ENCODE measurements at places on chromosomes 11 and 22.

- no peak for DNase-seq
These were observed 30.0 kb downstream of the DDX10 start for GRCh38 chr11:108694846-108695245.

GRCh38 chr11:119368121-119369034, 13.1 kb downstream of the USP2 start:
- no peak for DNase-seq

DNA sequence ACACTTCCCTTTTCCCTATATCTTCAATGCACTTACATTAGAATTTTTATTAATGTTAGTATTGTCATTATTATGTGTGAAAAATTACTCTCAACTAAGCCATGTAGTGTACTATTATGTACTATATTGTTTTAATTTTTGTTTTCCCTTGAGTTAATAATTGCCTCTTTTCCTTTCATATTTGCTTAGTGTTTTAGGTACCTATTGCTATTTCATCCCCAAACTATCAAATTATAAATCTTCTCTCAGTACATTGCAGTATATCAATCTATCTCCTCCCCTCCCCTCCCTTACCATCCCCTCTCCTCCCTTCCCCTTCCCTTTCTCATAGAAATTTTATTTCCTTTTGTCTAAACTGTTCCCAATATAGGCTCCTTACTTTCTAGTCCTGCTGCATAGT, 12.8 kb upstream of the TENM4 start:
- DNase-seq, result no peak

- no peak for DNase-seq
These were observed 3.0 kb downstream of the CBLIF start for GRCh38 chr11:59842316-59842715.

- DNase-seq, result no peak
These were observed 476.9 kb upstream of the ISX start for GRCh38 chr22:34588871-34589545.

DNA sequence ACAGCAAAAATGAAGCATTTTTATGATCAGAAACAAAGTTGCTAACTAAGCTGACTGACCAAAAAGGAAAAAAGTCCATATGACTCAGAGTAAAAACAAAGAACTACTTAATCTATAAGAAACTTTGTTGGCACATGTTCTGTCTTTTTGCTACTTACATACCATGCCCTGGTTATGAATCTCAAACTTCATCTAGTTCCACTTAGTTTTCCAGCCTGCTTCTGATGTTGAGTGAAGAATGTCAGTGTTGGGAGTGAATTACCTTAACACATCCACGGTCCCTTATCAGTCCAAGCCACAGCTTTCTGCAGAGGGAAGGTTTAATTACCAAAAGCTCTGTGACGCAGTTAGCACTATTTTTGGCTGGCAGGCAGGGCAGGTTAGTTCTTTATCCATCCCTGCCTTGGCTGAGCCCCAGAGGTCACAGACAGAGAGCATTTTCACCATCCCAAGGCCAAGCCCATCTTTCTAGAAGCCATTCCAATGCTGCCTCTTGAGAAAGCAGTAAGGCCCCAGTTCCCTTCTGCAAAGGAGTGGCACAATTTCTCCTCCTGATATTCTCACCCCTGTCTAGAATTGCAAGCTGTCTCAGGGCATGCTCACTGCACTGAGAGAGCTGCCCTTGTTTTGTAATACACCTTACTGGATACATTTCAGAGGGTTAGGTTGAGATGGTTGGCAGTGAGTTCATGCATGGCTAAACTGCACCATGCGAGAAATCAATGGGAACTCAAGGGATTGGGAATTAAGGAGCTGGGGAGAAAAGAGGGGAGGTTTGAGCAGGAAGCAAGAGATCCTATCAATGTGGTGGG, 67.1 kb downstream of the SLC1A2 start:
- no peak for DNase-seq

DNA sequence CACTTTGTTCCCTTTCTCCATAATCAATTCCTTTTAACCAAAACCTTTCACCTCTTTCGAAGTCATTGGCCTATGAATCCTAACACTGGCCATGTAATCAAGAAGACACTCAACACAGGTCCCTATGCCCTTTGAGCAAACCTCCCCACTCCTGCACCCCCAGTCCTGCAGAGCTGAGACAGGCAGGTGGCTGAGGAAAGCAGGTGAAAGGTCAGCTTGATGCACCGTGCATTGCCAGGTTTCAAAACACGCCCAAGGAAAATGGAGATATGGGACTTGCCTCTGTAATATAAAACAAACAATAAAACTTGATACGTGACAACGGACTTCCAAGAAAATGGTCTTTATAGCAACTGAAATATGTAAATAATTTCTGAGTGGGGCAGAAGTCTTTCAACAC, 10.6 kb downstream of the CPT1A start:
- DNase-seq, result no peak

DNA sequence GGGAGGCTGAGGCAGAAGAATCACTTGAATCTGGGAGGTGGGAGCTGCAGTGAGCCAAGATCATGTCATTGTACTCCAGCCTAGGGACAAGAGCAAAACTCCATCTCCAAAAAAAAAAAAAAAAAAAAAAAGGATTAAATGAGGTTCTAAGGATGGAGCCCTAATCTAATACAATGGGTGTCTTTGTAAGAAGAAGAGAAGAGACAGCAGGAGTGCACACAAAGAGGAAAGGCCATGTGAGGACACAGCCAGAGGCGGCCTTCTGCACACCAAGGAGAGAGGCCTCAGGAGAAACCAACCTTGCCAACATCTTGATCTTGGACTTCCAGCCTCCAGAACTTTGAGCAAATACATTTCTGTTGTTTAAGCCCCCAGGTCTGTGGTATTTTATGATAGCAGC, 66.6 kb upstream of the CECR2 start:
- no peak for DNase-seq

DNA sequence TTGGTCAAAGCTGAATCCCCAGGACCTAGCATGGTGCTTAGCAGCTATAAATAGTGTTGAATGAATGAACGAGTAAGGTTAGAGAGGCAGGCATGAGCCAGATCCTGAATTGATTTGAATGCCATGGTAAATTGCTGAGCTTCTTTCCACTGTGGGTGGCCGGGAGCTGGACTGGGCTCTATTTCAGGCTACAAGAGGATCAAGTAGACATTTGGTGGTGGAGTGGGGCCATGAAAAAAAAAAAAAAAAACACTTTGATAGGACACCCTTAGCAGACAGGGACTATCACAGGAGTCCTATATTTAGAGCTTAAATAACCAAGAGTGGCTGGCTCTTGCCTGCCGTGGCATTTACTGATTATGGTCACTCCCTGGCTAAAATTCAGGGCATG, 77.6 kb downstream of the MIAT start:
- DNase-seq, result no peak

- no peak for DNase-seq
These were observed 302.1 kb downstream of the CADM1 start for GRCh38 chr11:115202074-115202473.

- DNase-seq, result peak; percentile 6
These were observed 365.7 kb upstream of the CADM1 start for GRCh38 chr11:115869780-115870431.

- DNase-seq, result no peak
These were observed 680.5 kb upstream of the API5 start for GRCh38 chr11:42631220-42631843.

DNA sequence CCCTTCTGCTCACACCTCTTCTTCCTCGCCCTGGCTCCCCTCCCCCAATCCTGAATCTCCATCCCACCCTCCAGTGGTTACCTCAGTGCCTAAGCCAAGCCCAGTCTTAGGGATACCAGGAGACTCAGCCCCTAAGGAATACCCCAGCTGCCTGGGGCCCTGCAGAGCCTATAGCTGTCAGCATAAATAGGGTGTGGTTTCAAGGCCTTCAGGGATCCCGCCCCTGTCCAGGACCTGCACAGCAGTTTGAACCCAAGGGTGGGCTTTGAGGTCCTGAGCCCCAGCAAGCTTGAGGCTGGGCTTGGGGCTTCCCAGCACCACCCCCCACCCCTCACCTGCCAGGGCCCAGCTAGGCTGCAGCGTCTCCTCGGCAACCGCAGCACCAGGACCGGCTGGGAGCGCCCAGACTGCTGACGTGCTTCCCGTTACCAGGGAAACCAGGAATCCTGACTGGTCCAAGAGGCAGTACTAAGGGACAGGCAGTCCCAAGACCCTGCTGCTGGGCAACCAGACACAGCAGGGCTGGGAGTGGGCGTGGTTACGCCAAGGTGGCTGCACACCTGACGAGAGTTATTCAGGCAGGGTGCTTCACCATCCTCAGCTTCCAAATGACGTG, 13.7 kb downstream of the APBB1 start:
- no peak for DNase-seq

DNA sequence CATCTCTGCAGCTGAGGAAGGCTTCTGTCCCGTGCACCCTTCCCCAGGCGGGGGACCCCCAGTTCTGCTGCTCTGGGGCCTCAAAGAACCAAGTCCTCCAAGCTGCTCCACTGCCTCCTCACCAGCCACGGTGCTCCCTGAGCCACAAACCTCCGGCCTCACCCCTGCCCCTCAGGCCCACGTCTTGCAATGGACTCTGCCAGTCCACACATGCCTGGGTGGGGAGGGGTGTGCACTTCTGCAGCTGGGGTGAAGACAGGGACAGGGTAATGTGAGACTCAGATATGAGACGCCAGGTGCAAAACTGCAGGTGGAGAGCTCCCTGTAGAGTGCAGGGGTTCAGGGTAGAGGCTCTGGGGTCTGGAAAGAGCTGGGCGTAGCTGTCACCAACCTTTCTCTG, 3.2 kb upstream of the PTDSS2 start:
- no peak for DNase-seq

GRCh38 chr11:79937676-79938334, 497.0 kb upstream of the TENM4 start:
- DNase-seq, result no peak

DNA sequence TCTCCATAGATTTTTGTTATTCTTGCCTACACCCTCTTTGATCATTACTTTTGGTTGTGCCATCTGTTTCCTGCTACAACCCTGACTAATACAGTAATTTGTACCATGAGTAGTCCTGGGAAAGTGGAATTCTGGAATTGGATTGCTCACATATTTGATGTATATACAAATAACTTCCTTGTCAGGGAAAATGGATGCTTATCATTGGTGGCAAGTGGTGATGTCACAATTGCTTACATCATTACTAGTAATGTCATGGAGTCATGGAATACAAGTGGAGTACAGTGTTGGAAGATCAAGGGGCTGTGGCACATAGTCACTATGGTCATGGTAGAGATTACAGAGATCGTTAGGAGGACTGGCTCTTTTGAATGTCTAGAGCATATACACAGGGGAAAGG, 24.4 kb downstream of the AASDHPPT start:
- no peak for DNase-seq

DNA sequence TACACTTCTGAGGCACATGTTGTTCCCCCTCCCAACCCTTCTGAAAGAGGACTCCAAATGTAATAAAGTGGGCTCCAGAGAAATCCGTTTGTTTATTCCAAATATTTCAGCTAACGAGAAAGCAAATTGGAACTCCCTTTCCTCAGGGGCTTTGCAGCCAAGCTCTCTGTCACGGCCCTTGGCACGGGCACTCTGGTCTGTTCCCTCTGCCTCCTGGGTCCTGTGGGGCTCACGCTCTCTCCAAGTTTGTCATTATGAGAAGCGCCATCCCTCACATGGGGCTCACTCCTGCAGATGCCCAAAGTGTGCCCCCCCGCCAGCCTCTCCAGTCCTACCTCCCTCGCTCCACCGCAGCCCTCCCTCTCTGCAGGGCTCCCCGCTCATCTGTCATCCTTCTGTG, 125.4 kb upstream of the POU2AF2 start:
- DNase-seq, result no peak

GRCh38 chr11:89420981-89421380, 70.2 kb downstream of the NOX4 start:
- no peak for DNase-seq

- DNase-seq, result no peak
These were observed 76.3 kb downstream of the PARVB start for GRCh38 chr22:44100411-44100810.

- no peak for DNase-seq
These were observed 117.2 kb downstream of the MICAL3 start for GRCh38 chr22:17906978-17907747.

DNA sequence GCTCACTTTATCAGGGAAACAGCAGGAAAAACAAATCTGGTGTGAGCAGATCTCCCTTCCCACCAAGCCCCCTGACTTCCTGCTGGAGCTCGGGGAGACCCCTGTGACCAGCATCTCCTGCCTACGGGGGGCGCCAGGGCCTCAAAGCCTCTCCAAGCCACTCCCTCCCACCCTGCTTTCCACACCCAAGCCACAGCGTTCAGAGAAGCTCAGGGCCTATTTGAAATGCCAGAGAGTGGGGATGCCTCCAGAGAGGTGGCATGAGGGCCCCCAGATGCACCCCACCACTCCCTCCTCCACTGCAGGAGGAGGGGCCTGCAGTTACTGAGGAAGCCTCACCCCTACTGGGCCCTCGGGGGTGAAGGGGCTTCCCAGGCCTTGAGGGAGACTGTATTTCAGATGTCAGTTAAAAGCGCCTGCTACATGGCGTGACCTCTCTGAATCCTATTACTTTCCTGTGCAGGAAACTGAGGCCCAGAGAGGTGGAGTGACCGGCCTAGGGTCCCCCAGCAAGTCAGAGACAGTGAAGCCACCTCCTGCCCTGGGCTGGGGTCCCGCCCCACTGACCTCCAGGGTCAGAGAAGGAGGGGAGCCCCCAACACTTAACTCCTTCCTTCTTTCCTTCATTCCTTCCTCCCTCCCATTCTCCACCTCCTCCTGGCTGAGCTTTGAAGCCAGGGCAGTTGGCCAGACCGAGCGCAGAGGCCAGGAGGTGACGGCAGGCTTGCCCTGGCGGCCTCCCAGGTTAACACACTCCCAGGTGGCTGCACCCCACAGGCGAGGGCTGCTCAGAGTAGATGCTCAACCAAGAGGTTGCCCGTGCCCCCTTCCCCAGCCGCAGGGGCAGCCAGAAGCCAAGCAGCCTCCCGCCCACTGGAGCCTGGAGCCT, 6.0 kb upstream of the CDKN1C start:
- DNase-seq, result no peak

DNA sequence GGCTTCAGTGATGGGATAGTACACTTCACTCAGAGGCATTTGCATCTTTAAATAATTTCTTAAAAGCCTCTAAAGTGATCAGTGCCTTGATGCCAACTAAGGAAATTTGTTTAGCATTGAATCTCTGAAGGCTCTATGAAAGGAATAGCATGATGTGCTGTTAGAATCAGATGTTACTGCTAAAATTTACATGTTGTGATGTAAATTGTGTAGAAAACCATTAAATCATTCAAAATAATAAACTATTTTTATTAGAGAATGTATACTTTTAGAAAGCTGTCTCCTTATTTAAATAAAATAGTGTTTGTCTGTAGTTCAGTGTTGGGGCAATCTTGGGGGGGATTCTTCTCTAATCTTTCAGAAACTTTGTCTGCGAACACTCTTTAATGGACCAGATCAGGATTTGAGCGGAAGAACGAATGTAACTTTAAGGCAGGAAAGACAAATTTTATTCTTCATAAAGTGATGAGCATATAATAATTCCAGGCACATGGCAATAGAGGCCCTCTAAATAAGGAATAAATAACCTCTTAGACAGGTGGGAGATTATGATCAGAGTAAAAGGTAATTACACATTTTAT, 4.6 kb downstream of the MALAT1 start:
- DNase-seq, result no peak

- DNase-seq, result no peak
These were observed 12.9 kb downstream of the NAV2 start for GRCh38 chr11:19725379-19726079.

GRCh38 chr11:16028419-16028818, 327.9 kb downstream of the SOX6 start:
- no peak for DNase-seq

All from CD4-positive, alpha-beta T cell treated with Interleukin-4 for 1 hour (primary cell).